ENCODE measurements at places on chromosomes 3 and 15. TPM values are rescaled to one million over a fixed set of nuclear protein-coding genes. Genes with fewer than 3 reads are reported as not detected.

GRCh38 chr3:26118165-26118564 lies 328.3 kb downstream of the OXSM start:
- no peak for DNase-seq
- no peaks in the 10 kb centered on the region for H3K36me3 ChIP-seq
- no peaks in the 10 kb centered on the region for H3K4me1 ChIP-seq
- H3K27me3 ChIP-seq: no peaks in the 10 kb centered on the region
- no peak overlapping the region for H3K4me3 ChIP-seq

DNA sequence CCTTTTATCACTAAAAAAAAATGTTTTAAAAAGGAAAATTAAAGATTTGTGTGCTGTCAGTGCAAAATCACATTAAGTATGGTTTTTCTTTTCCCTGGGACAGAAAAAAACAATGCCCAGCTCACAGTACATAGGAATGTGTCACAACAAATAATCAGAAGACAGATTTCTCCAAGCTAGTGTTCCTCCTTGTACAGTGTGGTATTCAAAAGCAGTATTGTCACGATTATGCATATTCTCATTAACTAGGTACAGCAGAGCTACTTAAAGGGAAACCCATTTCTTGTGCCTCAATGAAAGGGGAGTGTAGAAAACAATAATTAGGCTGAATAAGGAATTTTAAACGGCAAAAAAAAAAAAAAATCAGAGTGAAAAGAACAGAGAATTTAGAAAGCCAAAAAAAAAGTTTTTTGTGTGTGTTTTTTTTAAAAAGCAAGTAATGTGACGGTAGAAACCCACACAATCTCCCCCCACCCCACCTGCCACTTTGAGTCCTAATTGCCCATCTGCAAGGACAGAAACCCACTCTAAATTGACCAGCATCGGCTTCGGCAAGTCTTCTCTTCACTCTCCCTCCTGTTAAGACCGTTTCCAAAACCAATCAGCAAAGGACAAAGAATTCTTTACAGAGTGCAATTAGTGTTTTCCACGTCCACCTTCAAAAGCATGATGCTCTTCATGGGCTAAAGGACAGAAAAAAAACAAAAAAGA lies 41.0 kb downstream of the EIF4E3 start:
- no peaks in the 10 kb centered on the region for H3K36me3 ChIP-seq
- H3K4me3 ChIP-seq: no peak overlapping the region
- H3K4me1 ChIP-seq: peaks cover 5% of the 10 kb centered on the region
- DNase-seq: no peak
- H3K27me3 ChIP-seq: no peaks in the 10 kb centered on the region

DNA sequence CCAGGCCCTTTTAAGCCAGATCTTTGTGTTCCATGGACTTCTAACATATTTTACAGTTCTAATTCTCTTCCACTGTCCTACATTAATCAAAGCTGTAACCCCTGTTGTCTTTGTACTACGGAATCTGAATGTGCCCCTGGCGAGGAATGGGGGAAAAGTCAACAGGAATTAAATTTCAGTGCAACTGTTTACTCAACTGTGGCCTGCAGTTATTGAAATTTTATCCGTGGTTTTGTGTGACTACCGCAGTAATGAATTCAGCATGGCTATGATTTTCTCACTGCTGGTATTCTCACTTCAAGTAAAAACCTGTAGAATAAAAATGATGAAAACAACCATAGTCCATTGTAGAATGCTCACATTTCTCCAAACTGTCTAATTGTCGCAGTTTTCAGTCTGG lies 388.0 kb downstream of the FOXP1 start:
- H3K27ac ChIP-seq: peak overlapping the region; percentile 4
- DNase-seq: no peak
- H3K4me3 ChIP-seq: no peak overlapping the region
- H3K27me3 ChIP-seq: no peaks in the 10 kb centered on the region

- H3K27ac ChIP-seq: no peak overlapping the region
- no peaks in the 10 kb centered on the region for H3K27me3 ChIP-seq
- H3K36me3 ChIP-seq: no peaks in the 10 kb centered on the region
Measured at GRCh38 chr15:85839643-85840042, 44.9 kb upstream of the KLHL25 start.

DNA sequence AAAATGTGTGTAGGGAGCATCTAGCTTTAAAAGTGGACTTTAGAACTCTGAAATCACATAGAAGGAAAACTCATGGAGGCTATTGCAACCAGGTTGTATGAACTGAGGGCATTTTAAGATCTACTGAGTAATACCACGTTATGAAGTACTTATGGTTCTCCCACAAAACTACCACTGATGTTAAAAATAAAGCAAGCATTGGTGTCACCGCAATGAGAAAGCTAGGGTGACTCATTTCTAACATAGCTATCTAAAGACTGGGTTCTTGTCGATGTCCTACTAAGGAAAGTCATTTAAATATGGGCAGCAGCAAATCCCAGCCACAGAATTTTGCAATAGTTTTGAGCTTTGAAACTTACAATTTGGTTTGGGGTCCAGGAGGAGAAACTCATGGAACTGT lies 584.8 kb downstream of the DIPK2A start:
- no peak for DNase-seq
- no peak overlapping the region for H3K27ac ChIP-seq
- H3K27me3 ChIP-seq: no peaks in the 10 kb centered on the region
- H3K4me1 ChIP-seq: no peaks in the 10 kb centered on the region
- no peak overlapping the region for H3K4me3 ChIP-seq

DNA sequence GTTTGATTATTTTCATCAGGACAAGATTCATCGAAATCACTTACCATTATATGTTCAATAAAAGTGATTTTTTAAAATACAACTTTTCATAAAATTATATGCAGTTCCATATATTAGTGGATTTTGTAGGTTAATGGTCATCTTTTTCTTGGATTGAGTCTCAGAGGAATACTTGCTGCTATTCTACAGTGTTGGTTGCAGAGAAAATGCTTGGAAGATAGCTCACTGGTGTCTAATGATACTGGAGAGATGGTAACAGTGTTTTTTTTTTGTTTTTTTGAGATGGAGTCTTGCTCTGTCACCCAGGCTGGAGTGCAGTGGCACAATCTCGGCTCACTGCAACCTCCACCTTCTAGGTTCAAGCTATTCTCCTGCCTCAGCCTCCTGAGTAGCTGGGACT lies 143.3 kb downstream of the TCF12 start:
- H3K36me3 ChIP-seq: no peaks in the 10 kb centered on the region
- no peak for DNase-seq
- H3K4me3 ChIP-seq: no peak overlapping the region
- H3K27ac ChIP-seq: no peak overlapping the region

DNA sequence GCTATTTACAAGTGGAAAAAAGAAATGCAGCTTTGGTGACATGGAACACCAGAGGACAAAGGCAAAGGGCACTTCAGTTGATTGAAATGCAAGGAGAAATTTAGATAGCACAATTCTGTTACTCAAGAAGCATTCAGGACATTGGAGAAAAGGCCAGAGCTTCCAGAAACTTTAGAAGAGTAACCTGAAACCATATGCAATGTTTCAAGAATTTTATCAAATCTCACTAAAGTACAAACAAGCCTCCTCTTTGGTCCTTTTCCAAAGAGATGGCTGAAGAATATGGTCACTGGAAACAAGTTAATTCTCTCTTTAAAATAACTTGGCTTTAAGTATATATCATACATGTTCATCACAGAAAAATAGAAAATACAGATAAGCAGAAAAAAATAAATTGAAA lies 14.6 kb upstream of the LMOD3 start:
- peaks cover 2% of the 10 kb centered on the region for H3K4me1 ChIP-seq
- H3K27me3 ChIP-seq: no peaks in the 10 kb centered on the region
- no peak overlapping the region for H3K4me3 ChIP-seq
- no peak overlapping the region for H3K27ac ChIP-seq

GRCh38 chr3:3351226-3351625 lies 171.7 kb upstream of the CRBN start:
- no peak overlapping the region for H3K4me3 ChIP-seq
- H3K4me1 ChIP-seq: no peaks in the 10 kb centered on the region
- no peaks in the 10 kb centered on the region for H3K27me3 ChIP-seq

- H3K27me3 ChIP-seq: no peaks in the 10 kb centered on the region
- H3K36me3 ChIP-seq: no peaks in the 10 kb centered on the region
- H3K4me1 ChIP-seq: no peaks in the 10 kb centered on the region
- H3K27ac ChIP-seq: no peak overlapping the region
- DNase-seq: no peak
Measured at GRCh38 chr3:113129168-113129567, 82.2 kb upstream of the BOC start.

- H3K4me1 ChIP-seq: no peaks in the 10 kb centered on the region
- H3K27me3 ChIP-seq: no peaks in the 10 kb centered on the region
- no peaks in the 10 kb centered on the region for H3K36me3 ChIP-seq
- H3K4me3 ChIP-seq: no peak overlapping the region
- DNase-seq: no peak
- H3K27ac ChIP-seq: no peak overlapping the region
Measured at GRCh38 chr3:82802501-82802900, 1041.1 kb upstream of the GBE1 start.

DNA sequence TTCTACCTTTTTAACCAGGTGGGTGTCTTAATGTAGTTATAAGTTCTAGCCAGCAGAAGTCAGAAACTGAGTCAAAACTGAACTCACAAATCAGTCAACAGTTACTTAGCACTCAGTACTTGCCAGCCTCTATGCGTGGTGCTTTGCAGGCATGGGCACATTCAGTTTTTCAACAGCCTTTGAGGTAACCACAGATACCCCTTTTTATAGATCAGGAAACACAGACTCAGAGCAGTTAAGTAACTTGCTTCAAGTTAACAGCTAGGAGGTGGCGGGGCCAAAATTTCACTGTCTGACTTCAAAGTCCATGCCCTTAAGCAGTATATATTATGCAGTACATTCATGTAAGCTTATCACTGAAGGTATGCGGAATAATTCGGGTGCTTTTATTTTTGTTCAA lies 139.4 kb downstream of the FHIT start:
- no peak overlapping the region for H3K27ac ChIP-seq
- H3K27me3 ChIP-seq: no peaks in the 10 kb centered on the region
- no peaks in the 10 kb centered on the region for H3K36me3 ChIP-seq
- no peaks in the 10 kb centered on the region for H3K4me1 ChIP-seq
- H3K4me3 ChIP-seq: no peak overlapping the region

DNA sequence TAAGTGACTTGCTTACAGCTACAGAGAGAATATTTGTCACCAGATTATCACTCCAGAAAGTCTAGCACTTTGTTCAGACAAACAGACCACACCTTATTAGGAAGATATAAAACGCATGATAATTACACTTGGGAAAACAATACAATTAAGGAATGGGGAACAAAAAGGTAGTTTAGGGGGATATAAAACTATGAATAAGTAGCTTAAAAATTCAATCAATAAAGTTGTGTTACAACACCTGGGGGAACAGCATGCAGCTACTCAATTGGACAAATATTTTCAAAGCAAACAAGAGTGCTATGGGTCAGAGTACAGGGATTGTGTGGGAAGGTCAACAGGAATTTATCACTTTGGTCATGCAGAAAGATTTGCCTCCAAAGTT lies 15.1 kb downstream of the CLDN1 start:
- peaks cover 5% of the 10 kb centered on the region for H3K4me1 ChIP-seq
- DNase-seq: no peak
- H3K36me3 ChIP-seq: no peaks in the 10 kb centered on the region
- peak overlapping the region; percentile 43 for H3K27ac ChIP-seq
- H3K27me3 ChIP-seq: no peaks in the 10 kb centered on the region

DNA sequence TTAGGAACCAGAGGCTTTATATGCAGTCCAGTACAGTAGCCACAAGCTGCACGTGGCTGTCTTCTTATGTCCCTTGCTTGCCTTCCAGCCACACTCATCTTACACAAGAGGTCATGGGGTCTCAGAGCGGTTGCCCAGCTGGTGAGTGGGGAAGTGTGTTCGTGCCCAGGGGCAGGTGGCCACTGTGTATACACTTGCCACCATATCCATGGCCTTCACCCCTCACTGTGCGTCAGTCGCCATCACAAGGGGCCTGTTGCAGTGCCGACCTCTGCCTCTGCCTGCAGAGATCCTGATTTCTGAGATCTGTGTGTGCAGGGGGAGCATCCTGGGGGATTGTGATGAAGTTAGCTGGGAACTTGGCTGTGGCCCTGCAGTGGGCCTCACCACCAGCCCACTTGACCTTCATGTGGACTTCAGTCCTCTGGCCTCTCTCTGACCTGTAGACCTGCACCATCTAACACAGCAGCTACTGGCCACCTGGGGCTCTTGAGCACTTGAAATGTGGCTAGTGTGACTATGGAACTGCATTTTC lies 43.1 kb upstream of the SACM1L start:
- peak; percentile 72 for DNase-seq
- H3K4me1 ChIP-seq: peaks cover 53% of the 10 kb centered on the region
- no peak overlapping the region for H3K4me3 ChIP-seq
- H3K36me3 ChIP-seq: no peaks in the 10 kb centered on the region
- no peaks in the 10 kb centered on the region for H3K27me3 ChIP-seq
- peak overlapping the region; percentile 77 for H3K27ac ChIP-seq

GRCh38 chr15:38847666-38848065 lies 283.1 kb upstream of the RASGRP1 start:
- no peaks in the 10 kb centered on the region for H3K27me3 ChIP-seq
- no peak overlapping the region for H3K4me3 ChIP-seq
- no peaks in the 10 kb centered on the region for H3K4me1 ChIP-seq
- H3K36me3 ChIP-seq: no peaks in the 10 kb centered on the region

- no peaks in the 10 kb centered on the region for H3K36me3 ChIP-seq
- no peak overlapping the region for H3K27ac ChIP-seq
- H3K4me1 ChIP-seq: no peaks in the 10 kb centered on the region
- DNase-seq: no peak
Measured at GRCh38 chr3:182116386-182116785, 404.7 kb downstream of the SOX2 start.

DNA sequence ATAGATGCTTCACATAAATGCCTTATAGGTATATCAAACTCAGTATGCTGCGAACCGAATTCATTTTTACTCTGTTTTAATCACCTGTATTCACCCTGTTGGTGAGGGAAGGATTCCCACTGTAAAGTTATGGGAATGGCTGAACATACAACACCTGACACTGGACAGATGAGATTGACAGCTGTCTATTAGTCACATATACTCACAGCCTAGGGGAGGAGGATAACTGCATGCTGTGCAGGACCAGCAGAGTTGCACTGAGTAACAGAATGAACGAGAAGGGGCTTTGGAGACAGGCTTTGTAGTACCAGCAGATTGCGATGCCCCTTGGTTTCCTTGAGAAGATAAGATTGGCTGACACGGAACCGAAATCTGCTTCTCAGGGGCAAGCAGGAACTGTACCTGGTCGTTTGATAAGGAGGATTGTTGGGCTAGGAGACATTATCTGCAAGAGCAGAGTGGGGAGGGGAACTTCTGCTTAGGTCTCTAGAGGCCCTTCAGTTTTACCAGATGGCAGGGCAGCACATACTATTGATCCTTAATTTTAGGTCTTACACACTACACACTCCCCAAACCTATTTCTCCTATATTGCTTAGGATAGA lies 43.5 kb upstream of the SLC22A13 start:
- no peaks in the 10 kb centered on the region for H3K4me1 ChIP-seq
- H3K27me3 ChIP-seq: no peaks in the 10 kb centered on the region
- peaks cover 45% of the 10 kb centered on the region for H3K36me3 ChIP-seq
- no peak overlapping the region for H3K4me3 ChIP-seq
- DNase-seq: no peak

UROC1 gene
- total RNA-seq: 0.07 TPM

IL5RA gene
- total RNA-seq: not detected

ISLR gene
- 23.3 TPM for total RNA-seq

SKOR1 gene
- 2.1 TPM for total RNA-seq

GABRB3 gene
- total RNA-seq: 0.91 TPM

CD276 gene
- total RNA-seq: 18.3 TPM

PIK3CA gene
- 19.6 TPM for total RNA-seq

SPSB4 gene
- 0.35 TPM for total RNA-seq

TCAIM gene
- 18.9 TPM for total RNA-seq

GATM gene
- total RNA-seq: 18.0 TPM
